Activated CD4-positive, alpha-beta T cell treated with anti-CD3 and anti-CD28 coated beads, Interleukin-2, amount 10 ng/mL, durations not matched to agents 7 days and 5 days (primary cell): ENCODE measurements at places on chromosomes 3 and 15. TPM values are rescaled to one million over a fixed set of nuclear protein-coding genes. Genes with fewer than 3 reads are reported as not detected.

DNA sequence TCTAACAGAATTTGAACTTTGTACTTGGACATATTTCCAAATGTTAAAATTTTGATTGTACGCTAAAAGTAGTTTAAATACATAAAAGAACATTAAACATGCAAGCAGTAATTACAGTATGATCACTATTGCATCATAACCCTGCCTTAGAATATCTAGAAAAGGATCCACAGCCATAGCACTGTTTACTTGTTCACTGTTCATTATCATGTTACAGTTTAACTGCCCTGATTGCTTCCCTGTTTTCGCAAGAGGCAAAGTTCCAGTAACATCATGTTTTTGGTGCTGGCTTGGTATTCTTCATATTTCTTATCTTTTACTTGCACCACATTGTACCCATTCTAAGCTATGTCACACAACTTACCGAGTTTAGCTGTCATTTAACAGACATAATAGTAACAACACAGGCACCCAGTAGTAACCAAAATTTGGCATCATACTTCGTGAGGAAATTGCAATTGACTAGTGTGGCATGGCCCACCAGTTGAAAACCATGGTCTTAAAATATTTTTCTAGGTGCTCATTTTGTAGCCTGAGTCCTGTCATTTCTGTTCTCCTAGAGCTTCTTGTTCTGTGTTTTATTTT, 13.3 kb upstream of the TMEM87A start:
- H3K36me3 ChIP-seq, result peaks cover 9% of the 10 kb centered on the region
- no peaks in the 10 kb centered on the region for H3K4me1 ChIP-seq
- no peak for DNase-seq
- H3K27me3 ChIP-seq, result no peaks in the 10 kb centered on the region
- H3K4me3 ChIP-seq, result no peak overlapping the region

Gene PLA2G4F
- total RNA-seq, result not detected

- no peaks in the 10 kb centered on the region for H3K4me1 ChIP-seq
- no peak overlapping the region for H3K27ac ChIP-seq
- peak; percentile 35 for DNase-seq
- H3K36me3 ChIP-seq, result no peaks in the 10 kb centered on the region
These were observed 37.7 kb upstream of the FGD5 start for GRCh38 chr3:14780927-14781507.

GRCh38 chr3:37824954-37825328, 36.7 kb upstream of the CTDSPL start:
- no peaks in the 10 kb centered on the region for H3K4me1 ChIP-seq
- peaks cover 14% of the 10 kb centered on the region for H3K27me3 ChIP-seq
- no peak overlapping the region for H3K27ac ChIP-seq
- H3K4me3 ChIP-seq, result no peak overlapping the region

DNA sequence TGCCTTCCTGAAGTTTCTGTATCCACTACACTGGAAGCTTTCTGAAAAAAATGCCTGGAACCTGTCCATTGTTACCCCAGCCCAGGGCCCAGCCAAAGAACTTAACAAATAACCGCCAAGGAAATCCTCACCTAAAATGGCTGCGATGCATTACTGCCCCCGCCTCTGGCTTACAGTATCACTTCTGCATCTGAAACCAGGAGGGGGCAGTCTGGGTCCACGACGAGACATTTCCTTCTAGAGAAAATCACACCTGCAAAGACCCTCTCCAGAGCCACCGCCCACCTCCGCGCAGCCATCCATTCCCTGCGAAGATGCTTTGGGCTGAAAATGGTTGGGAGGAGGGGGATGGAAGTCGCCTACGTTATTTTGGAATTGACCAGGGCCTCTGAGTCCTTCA, 22.4 kb upstream of the CELF6 start:
- H3K36me3 ChIP-seq, result peaks cover 10% of the 10 kb centered on the region
- H3K27me3 ChIP-seq, result no peaks in the 10 kb centered on the region
- DNase-seq, result peak; percentile 50
- H3K27ac ChIP-seq, result no peak overlapping the region

Gene LPCAT4
- 101 TPM for total RNA-seq

Gene ST3GAL6
- 0.07 TPM for total RNA-seq

- H3K27me3 ChIP-seq, result peaks cover 5% of the 10 kb centered on the region
- peak; percentile 62 for DNase-seq
- H3K4me1 ChIP-seq, result peaks cover 2% of the 10 kb centered on the region
These were observed 45.7 kb upstream of the DUT start for GRCh38 chr15:48285329-48286214.

GRCh38 chr3:39323494-39323893, 6.0 kb upstream of the CCR8 start:
- H3K36me3 ChIP-seq, result peaks cover 6% of the 10 kb centered on the region
- no peak overlapping the region for H3K27ac ChIP-seq
- no peak overlapping the region for H3K4me3 ChIP-seq
- no peak for DNase-seq

- H3K4me3 ChIP-seq, result no peak overlapping the region
- no peak overlapping the region for H3K27ac ChIP-seq
- no peaks in the 10 kb centered on the region for H3K36me3 ChIP-seq
- H3K27me3 ChIP-seq, result no peaks in the 10 kb centered on the region
- no peak for DNase-seq
These were observed 22.7 kb downstream of the SSUH2 start for GRCh38 chr3:8621872-8622271.

Gene DGKG
- 0.04 TPM for total RNA-seq

Gene DNAH12
- total RNA-seq, result 0.10 TPM

DNA sequence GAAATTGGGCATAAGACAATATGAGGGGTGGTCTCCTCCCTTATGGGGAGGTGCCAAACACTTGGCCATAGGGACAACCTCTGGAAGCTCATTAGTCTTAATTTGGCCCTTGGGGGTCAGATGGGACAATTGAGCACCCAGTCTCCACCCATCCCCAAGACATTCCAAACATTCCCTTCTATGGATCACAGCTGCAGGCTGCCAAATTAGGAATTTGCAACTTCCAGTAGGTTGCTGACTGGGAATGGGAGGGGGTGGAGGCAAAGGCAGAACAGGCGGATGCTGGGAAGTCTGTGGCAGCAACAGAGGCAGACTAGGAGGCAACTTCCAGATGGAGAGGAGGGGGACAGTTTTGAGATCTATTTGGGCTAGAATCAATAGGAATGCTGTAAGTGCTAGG, 1.4 kb upstream of the PDHB start:
- peaks cover 6% of the 10 kb centered on the region for H3K36me3 ChIP-seq
- no peak overlapping the region for H3K27ac ChIP-seq
- DNase-seq, result no peak
- peak overlapping the region; percentile 18 for H3K4me3 ChIP-seq

GRCh38 chr3:197249542-197249941, 48.9 kb downstream of the DLG1 start:
- no peaks in the 10 kb centered on the region for H3K27me3 ChIP-seq
- DNase-seq, result no peak
- H3K4me1 ChIP-seq, result peaks cover 27% of the 10 kb centered on the region
- H3K36me3 ChIP-seq, result peaks cover 75% of the 10 kb centered on the region

GRCh38 chr3:49465270-49466034, 4.6 kb upstream of the DAG1 start:
- H3K36me3 ChIP-seq, result no peaks in the 10 kb centered on the region
- peaks cover 6% of the 10 kb centered on the region for H3K4me1 ChIP-seq
- H3K27me3 ChIP-seq, result peaks cover 2% of the 10 kb centered on the region
- no peak for DNase-seq

DNA sequence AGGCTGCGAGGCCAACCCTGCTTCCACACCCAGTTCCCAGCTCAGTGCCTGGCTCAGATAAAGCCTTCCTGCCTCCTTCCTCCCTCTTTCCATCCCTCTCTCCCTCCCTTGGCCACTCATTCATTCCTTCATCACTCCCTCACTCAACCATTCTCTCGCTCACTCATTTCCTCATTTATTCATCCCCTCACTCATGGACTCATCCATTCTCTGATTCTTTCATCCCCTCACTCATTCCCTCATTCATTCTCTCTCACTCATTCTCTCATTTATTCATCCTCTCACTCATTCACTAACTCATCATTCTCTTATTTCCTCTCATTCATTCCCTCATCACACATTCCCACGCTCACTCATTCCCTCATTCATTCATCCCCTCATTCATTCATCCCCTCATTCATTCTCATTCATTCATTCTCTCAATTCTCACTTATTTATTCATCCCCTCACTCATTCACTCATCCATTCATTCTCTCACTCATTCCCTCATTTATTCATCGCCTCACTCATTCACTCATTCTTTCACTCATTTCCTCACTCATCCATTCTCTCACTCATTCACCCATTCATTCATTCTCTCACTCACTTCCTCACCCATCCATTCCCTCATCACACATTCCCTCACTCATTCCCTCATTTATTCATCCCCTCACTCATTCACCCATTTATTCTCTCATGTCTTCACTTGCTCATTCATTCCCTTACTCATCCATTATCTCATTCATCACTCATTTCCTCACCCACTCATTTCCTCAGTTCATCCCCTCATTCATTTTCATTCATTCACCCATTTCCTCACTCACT, 13.2 kb downstream of the ABTB1 start:
- H3K27me3 ChIP-seq, result no peaks in the 10 kb centered on the region
- peaks cover 6% of the 10 kb centered on the region for H3K4me1 ChIP-seq
- H3K4me3 ChIP-seq, result no peak overlapping the region
- H3K27ac ChIP-seq, result no peak overlapping the region
- DNase-seq, result no peak

Gene C2CD4A
- total RNA-seq, result not detected

- H3K36me3 ChIP-seq, result peaks cover 16% of the 10 kb centered on the region
- H3K27ac ChIP-seq, result no peak overlapping the region
- H3K4me3 ChIP-seq, result no peak overlapping the region
- H3K4me1 ChIP-seq, result peaks cover 38% of the 10 kb centered on the region
These were observed 22.5 kb upstream of the SPTSSB start for GRCh38 chr3:161393803-161394202.

Gene GPR149
- not detected for total RNA-seq
